ENCODE measurements at places on chromosomes 7 and 10. TPM values are rescaled to one million over a fixed set of nuclear protein-coding genes. Genes with fewer than 3 reads are reported as not detected.

SH2D4B gene
- polyA plus RNA-seq: not detected

AMZ1 gene
- polyA plus RNA-seq: 0.36 TPM

TRIP6 gene
- polyA plus RNA-seq: 2.0 TPM

KAZALD1 gene
- not detected for polyA plus RNA-seq

NEUROG3 gene
- not detected for polyA plus RNA-seq

ANKRD30A gene
- polyA plus RNA-seq: not detected

TCAF2 gene
- polyA plus RNA-seq: 0.32 TPM

FKBP6 gene
- polyA plus RNA-seq: not detected

AKAP9 gene
- 212 TPM for polyA plus RNA-seq

ZDHHC4 gene
- polyA plus RNA-seq: 51.9 TPM

FAM180A gene
- not detected for polyA plus RNA-seq

PPP2R2D gene
- 12.7 TPM for polyA plus RNA-seq

AS3MT gene
- 0.59 TPM for polyA plus RNA-seq

CDNF gene
- polyA plus RNA-seq: 0.27 TPM

TSPAN33 gene
- 0.92 TPM for polyA plus RNA-seq

ANKIB1 gene
- polyA plus RNA-seq: 33.0 TPM
